ENCODE measurements at places on chromosomes 1 and 21.

GRCh38 chr1:39959651-39960333 is 4.8 kb downstream of the MFSD2A start:
- no peak for DNase-seq

- DNase-seq: no peak
These were observed 9.3 kb downstream of the TMEM39B start for GRCh38 chr1:32082022-32082421.

GRCh38 chr1:58441699-58442098 is 104.8 kb downstream of the OMA1 start:
- no peak for DNase-seq

DNA sequence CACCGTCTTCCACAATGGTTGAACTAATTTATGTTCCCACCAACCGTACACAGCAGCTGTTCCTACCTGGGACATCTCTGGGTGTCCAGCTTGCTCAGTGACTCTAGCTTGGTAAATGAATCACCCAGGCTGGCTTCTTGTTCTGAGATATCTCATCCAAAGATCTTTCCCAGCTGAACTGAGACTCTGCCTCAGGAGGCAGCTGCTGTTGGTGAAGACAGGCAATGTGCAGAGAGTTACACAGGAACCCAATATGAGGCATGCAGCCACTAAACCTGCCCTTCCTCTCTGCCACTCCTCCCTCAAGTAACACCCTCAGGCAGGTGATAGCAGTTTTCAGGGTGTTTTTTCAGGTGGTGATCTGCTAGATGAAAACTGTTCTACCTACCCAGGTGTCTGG is 14.0 kb upstream of the FOXO6 start:
- no peak for DNase-seq

- no peak for DNase-seq
These were observed 440.8 kb downstream of the NPHP4 start for GRCh38 chr1:5551274-5551975.
